Mesothelial cell of epicardium (in vitro differentiated cells): ENCODE measurements at places on chromosomes 1 and 21. TPM values are rescaled to one million over a fixed set of nuclear protein-coding genes. Genes with fewer than 3 reads are reported as not detected.
A peak's percentile ranks its signal among the peaks of the same experiment; 100 is the strongest.

AUNIP gene
- total RNA-seq = 2.4 to 2.8 TPM (median 2.7 TPM) in 3 replicates

RAB3B gene
- total RNA-seq = 3.8 to 4.0 TPM (median 3.9 TPM) in 3 replicates

BTBD8 gene
- 6.6 to 8.7 TPM (median 8.4 TPM) in 3 replicates for total RNA-seq

SPRR2A gene
- not detected in 3 replicates for total RNA-seq

KRTAP13-4 gene
- total RNA-seq = not detected in 3 replicates

PCAT6 gene
- total RNA-seq = 9.9 to 10.6 TPM (median 9.9 TPM) in 3 replicates

TMEM82 gene
- total RNA-seq = not detected in 3 replicates

- no peak for DNase-seq
Measured at GRCh38 chr1:184929711-184930202, 44.6 kb downstream of the NIBAN1 start.

- DNase-seq = no peak
Measured at GRCh38 chr1:232381394-232382100, 248.4 kb downstream of the SIPA1L2 start.

DNA sequence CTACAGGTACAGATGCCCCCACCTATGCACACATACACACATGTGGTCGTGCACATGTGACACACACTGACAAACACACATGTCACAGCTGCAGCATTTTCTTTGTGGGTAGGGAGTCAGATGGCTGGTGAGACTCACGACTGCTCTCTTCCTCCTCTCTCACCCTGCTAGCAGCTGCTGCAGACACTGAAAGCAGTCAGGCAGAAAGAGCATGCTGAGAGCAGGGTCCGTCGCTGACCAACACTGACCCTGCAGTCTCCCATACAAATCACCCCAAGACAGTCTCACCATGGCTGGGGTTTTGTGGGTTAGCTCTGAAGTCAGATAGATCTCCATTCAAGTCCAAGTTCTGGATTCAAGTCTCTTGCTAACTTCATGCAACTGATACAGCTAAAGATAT lies 188.3 kb downstream of the ASTN1 start:
- DNase-seq = no peak

GRCh38 chr1:240404286-240404685 lies 207.7 kb downstream of the GREM2 start:
- no peak for DNase-seq

GRCh38 chr1:244768186-244768585 lies 67.3 kb upstream of the COX20 start:
- no peak for DNase-seq

GRCh38 chr1:228852511-228853088 lies 117.3 kb downstream of the RHOU start:
- no peak for DNase-seq

DNA sequence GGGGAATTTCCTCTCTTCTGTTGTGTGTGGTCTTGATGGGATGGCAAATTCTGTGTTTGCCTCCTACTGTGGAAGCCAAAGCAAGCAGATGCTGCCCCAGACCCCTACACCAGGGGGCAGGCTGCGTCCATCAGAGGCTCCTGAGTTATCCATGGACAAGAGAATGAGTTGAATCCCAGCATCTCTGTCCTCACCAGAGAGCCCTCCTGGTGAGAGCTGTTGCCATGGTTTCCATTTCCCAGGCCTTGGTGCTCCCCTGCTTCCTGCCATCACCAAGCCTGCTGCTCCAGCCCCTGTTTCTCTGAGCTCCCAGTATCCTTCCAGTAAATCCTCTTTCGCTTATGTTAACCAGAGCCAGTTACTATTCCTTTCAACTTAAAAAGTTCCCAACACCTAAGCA lies 20.4 kb upstream of the GNG12 start:
- peak; percentile 27 for DNase-seq

DNA sequence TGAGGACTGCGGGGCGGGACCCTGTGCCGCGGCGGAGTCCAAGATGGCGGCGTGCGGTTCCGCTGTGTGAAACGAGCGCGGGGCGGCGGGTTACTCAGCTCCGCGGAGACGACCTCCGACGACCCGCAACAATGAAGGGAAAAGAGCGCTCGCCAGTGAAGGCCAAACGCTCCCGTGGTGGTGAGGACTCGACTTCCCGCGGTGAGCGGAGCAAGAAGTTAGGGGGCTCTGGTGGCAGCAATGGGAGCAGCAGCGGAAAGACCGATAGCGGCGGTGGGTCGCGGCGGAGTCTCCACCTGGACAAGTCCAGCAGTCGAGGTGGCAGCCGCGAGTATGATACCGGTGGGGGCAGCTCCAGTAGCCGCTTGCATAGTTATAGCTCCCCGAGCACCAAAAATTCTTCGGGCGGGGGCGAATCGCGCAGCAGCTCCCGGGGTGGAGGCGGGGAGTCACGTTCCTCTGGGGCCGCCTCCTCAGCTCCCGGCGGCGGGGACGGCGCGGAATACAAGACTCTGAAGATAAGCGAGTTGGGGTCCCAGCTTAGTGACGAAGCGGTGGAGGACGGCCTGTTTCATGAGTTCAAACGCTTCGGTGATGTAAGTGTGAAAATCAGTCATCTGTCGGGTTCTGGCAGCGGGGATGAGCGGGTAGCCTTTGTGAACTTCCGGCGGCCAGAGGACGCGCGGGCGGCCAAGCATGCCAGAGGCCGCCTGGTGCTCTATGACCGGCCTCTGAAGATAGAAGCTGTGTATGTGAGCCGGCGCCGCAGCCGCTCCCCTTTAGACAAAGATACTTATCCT lies 430 bp downstream of the RBM15 start:
- DNase-seq = peak; percentile 45

DNA sequence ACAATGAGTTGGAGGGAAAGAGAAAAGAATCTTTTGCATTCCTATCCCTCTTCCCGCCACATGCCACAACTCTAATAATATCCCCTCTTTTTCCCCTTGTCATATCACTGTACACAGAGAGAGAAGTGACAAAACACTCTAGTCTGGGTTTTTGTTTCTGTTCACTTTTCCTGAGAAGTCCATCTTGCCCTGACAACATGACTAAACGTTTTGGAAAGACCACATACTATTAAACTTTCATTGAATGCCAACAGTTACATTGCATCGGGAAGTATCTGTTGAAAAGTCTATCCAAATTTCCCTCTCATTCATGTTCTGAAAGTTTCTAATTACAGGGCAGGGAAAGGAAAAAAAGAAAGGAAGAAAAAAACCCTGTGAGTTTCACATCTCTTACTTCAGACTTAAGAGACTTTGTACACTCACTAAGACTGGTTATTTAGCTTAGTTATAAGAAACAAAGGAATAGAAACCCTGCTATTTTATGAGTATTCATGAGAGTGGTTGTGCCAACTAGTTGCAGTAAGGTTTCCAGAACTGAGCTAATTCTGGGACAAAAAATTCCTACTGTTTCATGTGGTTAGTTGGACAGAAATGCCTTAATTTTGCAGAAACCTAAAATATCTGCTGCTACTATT lies 16.9 kb downstream of the PLA2G4A start:
- DNase-seq = no peak

GRCh38 chr1:47866601-47867437 lies 130.4 kb downstream of the TRABD2B start:
- DNase-seq = no peak

DNA sequence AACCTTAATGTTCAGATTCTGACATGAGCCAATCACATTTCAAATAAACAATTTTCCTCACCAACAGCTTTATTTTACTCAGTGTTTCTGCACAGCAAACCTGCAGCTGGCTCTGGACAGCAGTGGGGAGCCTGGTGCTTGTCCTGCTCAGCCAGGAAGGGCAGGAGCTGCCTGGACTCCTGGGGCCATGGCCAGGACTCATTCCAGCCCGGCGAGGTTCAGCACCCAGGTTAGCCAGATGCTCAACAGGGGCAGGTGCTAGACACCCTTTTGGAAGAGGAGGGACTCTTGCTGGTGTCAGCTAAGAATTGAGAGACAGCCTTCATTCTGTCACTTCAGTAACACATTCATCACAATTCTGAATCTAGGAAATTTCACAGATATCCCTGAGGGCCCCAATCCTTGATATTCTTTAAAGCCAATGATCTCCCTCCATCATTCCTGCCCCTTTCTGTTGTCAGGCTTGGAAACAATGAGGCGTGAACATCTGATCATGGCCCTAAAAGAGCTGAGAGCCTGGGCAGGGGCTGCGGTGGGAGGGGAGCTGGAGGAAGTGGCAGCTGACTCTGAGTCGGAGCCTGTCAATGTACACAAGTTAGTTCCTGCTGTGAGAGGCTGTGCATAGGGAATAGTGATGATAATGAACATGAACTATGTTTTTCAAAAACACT lies 251.3 kb downstream of the SDCCAG8 start:
- DNase-seq = no peak

GRCh38 chr1:103900005-103900404 lies 150.3 kb downstream of the AMY1C start:
- DNase-seq = no peak

- DNase-seq = no peak
Measured at GRCh38 chr1:14610761-14611160, 12.3 kb downstream of the KAZN start.

GRCh38 chr1:213154056-213154685 lies 103.1 kb downstream of the RPS6KC1 start:
- DNase-seq = no peak
